NCI-H774 (cell line): ENCODE measurements at places on chromosomes 5 and 9.
A peak's percentile ranks its signal among the peaks of the same experiment; 100 is the strongest.

DNA sequence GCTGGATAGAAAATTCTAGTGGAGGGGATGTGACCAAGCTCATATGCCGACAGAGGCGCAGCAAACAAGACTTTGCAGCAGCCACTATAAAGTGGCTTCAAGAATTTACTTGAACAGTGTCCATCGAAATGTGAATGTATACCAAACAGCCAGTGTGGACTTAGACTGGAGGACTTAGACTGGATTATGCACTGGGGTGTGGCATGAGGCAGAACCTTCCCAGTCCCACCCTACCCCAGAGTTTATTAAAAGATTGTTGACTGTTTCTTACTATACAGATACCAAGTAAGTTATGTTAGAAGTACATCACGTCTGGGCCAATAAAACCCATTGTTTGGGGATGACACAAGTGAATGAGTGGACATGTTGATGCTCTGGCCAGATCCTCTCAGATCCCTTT is 561.3 kb upstream of the KLF4 start:
- no peak for DNase-seq

- DNase-seq, result no peak
Measured at GRCh38 chr9:124797343-124798103, 20.6 kb downstream of the OLFML2A start.

GRCh38 chr9:73200694-73201452 is 49.2 kb downstream of the ANXA1 start:
- DNase-seq, result peak; percentile 55

DNA sequence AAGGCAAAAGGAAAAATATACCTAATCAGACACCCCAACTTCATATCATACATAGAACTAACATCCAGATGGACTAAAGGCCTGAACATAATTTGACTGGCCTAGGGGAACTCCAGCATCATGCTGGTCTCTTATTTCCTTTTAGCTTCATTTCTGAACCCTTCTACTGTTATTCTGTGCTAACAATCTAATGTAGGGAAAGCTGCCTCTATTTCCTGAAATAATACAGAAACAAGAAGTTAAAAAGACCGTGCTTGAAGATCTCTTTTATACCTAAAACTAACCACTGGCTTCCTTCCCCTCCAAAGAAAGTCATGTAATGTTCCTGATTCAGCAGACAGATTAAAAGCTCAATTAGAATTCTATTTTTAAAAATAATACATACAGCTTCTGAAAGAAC is 36.7 kb downstream of the LPAR1 start:
- no peak for DNase-seq

- no peak for DNase-seq
Measured at GRCh38 chr5:176181271-176181855, 56.9 kb upstream of the SIMC1 start.

GRCh38 chr5:173664154-173664526 is 47.7 kb upstream of the BOD1 start:
- DNase-seq, result no peak

- DNase-seq, result no peak
Measured at GRCh38 chr5:172010278-172010677, 3.8 kb upstream of the FBXW11 start.

DNA sequence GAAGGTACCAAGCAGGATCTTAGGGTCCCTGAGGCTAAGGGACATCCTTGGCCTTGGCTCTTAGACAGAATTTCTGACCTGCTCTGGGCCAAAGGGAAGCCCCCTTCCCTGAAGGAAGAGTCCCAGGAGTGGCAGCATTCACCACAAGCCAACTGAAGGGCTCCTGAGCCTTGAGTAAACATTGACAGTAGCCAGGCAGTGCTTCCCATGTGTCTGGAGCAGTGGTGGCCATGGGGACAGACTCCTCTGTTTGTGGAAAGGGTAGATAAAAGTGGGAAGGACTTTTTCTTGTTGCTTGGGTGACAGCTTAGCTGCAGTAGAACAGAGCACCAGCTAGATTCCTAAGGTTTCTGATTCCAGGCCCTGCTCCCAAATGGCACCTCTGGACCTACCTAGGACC is 61.4 kb upstream of the VLDLR start:
- DNase-seq, result peak; percentile 6

DNA sequence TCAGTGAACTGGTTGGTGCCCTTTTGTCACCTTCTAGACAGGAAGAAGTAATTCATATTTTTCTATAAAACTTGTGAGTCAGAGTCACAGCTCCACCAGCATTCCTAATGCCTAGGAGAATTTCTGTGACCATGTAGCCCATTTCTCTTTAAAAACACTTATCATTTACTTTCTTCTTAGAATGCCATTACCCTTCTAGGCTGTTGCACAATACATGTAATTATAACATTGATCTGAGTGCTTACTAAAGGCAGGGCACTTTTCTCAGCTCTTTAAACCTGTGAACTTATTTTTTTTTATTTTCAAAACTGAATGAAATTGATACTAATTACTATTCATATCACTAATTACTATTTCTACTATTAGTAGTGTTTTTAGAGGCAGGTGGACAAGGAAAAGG is 373.7 kb downstream of the TLE4 start:
- no peak for DNase-seq

DNA sequence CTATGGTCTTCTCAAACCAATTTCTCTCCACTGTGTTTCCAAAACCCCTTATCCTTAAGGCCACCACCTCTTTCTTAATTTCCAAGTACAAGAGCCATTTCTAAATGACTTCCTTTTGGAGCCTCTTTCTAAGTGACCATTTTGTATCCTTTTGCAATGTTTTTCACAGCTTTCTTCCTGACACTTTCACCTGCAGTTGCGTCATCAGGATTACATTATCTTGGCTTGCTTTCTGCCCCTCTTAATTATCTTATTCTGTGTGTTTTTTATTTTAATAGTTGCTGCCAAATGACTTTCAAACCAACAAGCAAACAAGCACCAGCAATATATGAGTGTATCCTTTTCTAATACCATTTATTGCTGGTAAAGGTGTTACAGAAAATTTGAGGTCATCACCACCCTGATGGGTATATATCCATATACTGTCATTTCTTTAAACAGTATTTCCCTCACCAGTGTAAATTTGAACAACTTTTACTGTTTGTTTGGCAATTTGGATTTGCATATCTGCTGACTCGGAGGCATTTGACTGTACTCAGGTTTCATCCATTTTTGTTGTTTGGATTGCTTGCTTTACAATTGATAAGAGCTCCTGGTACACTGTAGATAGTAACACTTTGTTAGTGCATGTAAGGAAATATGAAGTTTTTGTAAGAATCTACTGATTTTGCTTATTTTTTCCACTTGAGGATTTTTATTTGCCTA is 5.4 kb upstream of the ANXA1 start:
- no peak for DNase-seq

GRCh38 chr5:51983161-51983560 is 599.9 kb downstream of the ISL1 start:
- peak; percentile 33 for DNase-seq

- DNase-seq, result no peak
Measured at GRCh38 chr9:127336506-127337352, 60.2 kb upstream of the SLC2A8 start.

GRCh38 chr9:137833721-137834613 is 43.6 kb upstream of the CACNA1B start:
- no peak for DNase-seq

DNA sequence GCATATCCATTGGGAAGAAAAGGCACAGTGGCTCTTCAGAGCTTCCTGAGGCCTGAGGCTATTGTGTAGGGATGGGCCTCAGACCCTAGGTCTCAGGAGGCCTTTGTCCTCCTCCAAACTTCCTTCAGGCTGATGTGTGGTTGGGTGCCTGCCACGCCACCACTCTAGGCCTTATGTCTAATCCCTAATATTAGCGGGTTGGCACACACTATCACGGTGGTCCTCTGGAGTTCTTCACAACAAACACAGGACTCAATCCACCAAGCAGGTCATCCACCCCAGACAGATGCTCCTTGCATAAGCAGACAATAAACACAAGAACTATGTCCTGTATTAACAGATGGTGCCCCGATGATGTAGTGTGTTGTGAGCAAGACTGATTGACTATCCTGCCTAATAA is 31.0 kb upstream of the FSTL4 start:
- DNase-seq, result no peak

DNA sequence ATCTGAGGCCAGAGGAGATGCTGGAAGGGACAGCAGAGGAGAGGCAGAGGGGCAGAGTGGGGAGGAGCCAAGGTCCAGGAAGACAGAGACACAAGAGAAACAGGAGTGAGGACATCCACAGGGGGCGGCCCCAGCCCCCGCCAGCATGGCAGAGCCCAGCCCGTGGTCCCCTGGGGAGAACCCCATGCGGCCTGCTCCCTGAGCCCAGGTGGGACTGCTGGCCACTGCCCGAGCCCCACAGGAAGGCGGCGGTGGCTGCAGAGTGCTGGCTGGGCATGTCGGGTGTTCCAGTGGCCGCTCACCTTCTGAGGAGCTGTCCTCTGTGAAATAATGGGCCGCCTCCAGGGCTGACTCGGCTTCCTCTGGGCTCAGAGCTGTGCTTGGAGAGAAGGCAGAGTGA is 8.9 kb upstream of the MRNIP start:
- DNase-seq, result no peak

- no peak for DNase-seq
Measured at GRCh38 chr5:131766689-131767088, 30.1 kb downstream of the FNIP1 start.

- DNase-seq, result no peak
Measured at GRCh38 chr9:34450644-34451043, 7.7 kb downstream of the FAM219A start.
